ENCODE measurements at places on chromosomes 7 and 10. TPM values are rescaled to one million over a fixed set of nuclear protein-coding genes. Genes with fewer than 3 reads are reported as not detected.

DNA sequence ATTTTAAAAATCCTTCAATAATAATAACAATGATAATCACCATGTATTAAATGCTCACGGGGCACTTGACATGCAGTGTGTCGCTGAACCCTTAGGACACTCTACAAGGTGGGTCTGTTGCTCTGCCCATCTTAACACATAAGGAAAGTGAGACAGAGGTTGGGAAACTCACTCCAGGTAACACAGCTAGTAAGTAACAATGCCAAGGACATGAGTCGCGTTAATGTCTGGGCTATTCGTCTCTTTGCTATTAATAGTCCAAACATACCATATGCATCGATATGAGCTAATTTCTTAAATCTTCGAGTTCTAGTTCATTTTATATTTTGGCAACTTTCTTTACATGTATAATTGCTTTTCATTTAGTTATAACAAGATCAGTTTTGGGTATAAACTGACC is 79.5 kb downstream of the BEND7 start:
- no peak for DNase-seq

DNA sequence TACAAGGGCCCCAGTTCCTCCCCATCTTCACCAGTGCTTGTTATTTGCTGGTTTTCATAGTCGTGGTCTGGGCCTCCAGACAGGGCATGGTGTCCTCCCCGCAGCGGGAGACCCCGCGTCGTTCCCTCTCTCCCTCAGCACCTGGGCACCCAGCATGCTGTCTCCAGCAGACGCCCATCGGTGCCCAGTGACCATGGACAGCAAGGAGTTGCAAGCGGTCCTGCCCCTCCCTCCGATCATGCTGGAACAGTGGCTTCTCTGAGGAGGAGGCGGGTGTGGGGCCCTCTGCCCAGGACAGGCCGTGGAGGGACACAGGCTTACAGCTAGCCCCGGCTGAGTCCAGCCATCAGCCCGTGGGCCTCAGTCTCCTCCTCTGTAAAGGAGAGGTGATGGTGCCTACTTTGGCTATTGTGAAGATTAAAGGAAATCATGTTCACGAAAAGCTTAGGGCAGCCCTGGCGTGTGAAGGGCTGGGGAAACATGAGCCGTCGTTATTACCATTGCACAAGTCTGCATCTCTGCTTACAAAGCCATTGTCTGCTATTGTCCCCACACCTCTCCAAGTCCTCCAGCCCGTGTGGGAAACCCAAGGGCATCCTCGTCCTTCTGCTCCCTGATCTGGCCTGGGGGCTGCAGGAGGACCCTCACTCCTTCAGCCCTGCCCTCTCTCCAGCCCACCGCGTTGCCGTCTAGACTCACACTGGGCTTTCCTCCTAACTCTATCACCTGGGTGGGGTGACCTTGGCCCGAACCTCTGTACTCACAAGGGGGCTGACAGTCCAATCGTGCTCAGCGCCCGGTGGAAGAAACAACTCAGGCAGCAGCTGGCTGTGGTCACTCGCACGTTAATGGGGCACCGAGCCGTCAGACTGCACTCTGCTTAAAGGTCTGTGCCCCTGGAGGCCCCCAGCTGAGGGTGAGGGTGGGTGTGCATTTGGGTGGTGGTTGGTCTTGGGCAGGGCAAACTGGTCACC is 29.9 kb downstream of the EN2 start:
- DNase-seq: no peak

DNA sequence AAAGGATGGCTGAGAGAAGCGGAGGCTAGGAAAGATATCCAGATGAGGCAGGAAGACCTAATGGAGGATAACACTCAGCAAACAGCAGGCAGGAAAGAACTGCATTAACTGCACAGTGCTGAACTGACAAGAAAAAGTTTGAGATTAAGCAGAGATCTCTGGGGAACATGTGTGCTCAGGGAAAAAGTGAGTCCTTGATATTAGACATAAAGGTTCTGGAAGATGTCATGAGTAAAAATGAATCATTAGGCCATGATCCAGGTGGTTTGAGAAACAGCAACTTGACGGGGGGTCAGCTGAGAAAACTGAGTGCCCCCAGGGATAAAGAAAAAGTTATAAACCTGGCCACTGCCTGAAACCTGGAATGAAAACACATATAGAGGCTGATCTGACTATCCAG is 27.3 kb upstream of the ANK3 start:
- DNase-seq: no peak

DNA sequence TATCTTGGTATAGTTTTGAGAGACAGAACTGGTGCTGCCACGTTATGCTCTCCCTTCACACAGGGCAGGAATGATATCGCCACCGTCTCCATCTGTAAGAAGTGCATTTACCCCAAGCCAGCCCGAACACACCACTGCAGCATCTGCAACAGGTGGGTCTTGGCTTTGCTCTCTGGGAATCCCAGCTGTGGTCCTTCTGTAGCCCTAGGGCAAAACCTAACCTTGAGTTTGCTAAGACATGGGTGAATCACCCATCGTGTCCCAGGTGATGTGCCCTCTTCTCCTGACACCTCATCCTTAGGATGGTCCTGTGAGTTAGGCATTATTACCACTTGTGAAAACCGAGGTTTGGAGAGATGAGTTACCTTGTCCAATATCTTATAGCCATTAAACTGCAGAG is 6.4 kb downstream of the ZDHHC16 start:
- DNase-seq: no peak

- DNase-seq: peak; percentile 82
Measured at GRCh38 chr7:111763221-111763801, 201.0 kb upstream of the IMMP2L start.

Gene PDE1C
- 0.74 TPM for total RNA-seq

GRCh38 chr7:30252885-30253795 is 31.3 kb upstream of the ZNRF2 start:
- no peak for DNase-seq

Gene COL1A2
- total RNA-seq: 61.6 TPM

GRCh38 chr7:4791738-4792536 is 16.5 kb downstream of the AP5Z1 start:
- DNase-seq: peak; percentile 96

GRCh38 chr10:62610649-62611229 is 193.8 kb upstream of the ADO start:
- peak; percentile 87 for DNase-seq

Gene IKZF1
- total RNA-seq: 1.8 TPM

Gene UFSP1
- total RNA-seq: 11.5 TPM

Gene HDAC9
- total RNA-seq: 11.0 TPM

- DNase-seq: no peak
Measured at GRCh38 chr10:131621784-131622624, 278.8 kb upstream of the PPP2R2D start.

GRCh38 chr10:96415891-96416554 is 57.2 kb upstream of the OPALIN start:
- DNase-seq: no peak

Data from GM23338 (cell line).